ENCODE measurements at places on chromosomes 11 and 22. TPM values are rescaled to one million over a fixed set of nuclear protein-coding genes. Genes with fewer than 3 reads are reported as not detected.

Gene MISFA
- total RNA-seq: 1.5 TPM

Gene C11orf16
- 2.9 TPM for total RNA-seq

Gene GAS2L1
- total RNA-seq: 0.80 TPM

DNA sequence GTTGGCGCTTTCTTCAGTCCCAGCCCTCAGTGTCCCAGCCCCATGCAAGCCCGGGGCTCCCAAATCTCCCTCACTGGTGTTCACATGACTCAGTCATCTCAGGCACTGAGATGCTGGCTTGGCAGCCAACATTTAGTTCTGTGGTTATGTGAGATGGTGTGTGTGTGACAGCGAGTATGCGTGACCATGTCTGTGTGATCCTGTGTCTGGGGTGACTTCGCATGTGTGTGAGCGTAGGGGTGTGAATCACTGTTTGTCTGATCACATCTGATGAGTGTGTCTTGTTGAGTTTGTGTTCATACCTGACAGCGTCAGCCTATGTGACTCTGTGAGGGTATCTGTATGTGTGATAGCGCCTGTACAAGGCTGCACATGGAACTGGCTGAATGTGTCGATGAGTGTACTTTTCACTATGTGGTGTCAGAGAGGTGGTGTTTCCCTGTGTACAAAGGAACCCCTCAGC is 16.2 kb downstream of the CREB3L1 start:
- DNase-seq: no peak

Gene NNMT
- total RNA-seq: 0.99 TPM

- no peak for DNase-seq
Measured at GRCh38 chr11:77672264-77672663, 34.7 kb upstream of the CLNS1A start.

Gene MPZL3
- 3.9 TPM for total RNA-seq

Gene FAM89B
- total RNA-seq: 47.2 TPM

- no peak for DNase-seq
Measured at GRCh38 chr11:12540913-12541582, 133.2 kb upstream of the TEAD1 start.

DNA sequence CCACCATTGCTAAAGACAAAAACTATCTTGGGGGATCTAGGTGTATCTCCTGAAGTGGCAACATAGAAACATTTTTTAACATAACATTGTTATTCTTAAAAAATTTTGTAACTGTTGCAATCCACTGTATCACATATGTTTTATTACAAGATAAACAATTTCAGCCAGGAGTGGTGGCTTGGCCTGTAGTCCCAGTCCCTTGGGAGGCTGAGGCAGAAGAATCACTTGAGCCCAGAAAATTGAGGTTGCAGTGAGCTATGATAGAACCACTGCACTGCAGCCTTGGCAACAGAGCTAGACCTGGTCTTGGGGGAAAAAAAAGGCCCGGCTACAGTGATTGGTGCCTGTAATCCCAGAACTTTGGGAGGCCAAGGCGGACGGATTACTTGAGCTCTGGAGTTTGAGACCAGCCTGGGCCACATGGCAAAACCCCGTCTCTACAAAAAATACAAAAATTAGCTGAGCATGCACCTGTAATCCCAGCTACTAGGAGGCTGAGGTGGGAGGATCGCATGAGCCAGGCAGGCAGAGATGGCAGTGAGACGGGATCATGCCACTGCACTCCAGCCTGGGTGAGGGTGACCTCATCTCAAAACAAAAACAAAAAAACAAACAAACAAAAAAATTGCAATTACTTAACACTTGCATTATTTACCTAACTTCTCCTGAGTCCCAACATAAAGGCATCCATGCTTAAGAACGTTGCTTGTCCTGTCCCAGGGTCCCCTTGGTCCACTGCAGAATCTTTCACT is 1.5 kb upstream of the DEPDC5 start:
- DNase-seq: no peak

- DNase-seq: no peak
Measured at GRCh38 chr11:116473206-116473769, 299.5 kb downstream of the BUD13 start.

DNA sequence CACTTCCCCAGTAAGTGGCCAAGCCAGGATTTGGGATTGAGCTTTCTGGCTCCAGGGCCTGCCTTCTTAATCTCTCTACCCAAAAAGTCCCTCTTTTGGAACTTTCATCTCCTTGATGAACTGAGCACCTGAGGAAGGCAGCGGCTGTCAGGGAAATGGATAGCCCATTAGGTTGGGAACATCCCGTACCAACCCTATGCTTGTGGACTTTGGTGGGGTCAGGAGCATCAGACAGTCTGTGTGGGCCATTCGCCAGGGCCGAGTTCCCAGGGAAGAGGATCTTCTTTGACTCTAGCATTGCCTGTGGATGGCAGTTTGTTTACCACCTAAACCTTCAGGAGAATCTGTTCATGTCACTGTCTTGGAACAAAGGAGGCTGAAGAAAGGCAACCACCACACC is 30.2 kb downstream of the ARHGEF17 start:
- no peak for DNase-seq

Gene MAJIN
- 0.14 TPM for total RNA-seq

- no peak for DNase-seq
Measured at GRCh38 chr11:6357222-6357621, 33.1 kb upstream of the SMPD1 start.

DNA sequence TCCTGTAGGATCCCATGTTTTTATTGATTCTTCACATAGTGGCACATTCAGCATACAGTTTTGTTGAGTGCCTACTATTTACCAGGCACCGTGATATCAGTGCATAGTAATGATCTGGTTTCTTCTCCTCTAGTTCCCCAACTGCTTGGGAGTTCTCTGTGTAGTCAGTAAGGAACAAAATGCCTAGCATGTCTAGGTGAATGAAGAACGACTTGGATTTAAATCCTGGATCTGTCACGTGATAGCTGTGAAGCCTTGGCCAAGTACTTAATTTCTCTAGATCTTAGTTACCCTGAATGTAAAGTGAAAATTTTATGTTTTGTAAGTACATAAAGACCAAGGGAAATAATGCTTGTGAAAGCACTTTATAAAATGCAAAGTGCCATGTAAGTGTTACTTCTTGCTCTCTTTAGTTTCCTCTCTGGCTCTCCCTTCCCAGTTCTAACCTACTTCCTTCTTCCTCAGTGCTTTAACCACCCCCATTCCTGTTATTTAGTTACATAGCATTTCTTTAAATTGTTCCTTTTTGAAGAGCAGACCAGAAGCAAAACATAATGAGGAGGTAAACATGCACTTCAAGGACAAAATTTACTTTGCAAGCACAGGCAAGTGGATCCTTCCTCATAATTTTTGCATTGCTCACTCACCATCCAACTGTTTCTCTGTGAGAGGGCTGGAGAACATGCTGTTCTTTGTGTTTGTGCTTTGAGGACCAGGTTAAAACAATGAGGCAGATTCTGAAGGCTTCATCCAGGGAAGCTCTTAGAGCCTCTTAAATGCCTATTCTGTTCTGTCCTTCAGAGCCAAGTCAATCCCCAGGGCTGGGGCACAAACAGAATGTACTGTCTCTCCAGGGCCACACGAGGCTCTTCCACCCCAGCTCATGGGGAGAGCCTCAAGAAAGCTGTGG is 353.9 kb upstream of the TENM4 start:
- DNase-seq: no peak

GRCh38 chr11:134025082-134025429 is 43.8 kb upstream of the JAM3 start:
- no peak for DNase-seq

Gene SEPTIN3
- total RNA-seq: 0.90 TPM

- DNase-seq: no peak
Measured at GRCh38 chr11:128470081-128470480, 117.3 kb downstream of the ETS1 start.

GRCh38 chr11:112016088-112016764 is 9.0 kb upstream of the DLAT start:
- no peak for DNase-seq

DNA sequence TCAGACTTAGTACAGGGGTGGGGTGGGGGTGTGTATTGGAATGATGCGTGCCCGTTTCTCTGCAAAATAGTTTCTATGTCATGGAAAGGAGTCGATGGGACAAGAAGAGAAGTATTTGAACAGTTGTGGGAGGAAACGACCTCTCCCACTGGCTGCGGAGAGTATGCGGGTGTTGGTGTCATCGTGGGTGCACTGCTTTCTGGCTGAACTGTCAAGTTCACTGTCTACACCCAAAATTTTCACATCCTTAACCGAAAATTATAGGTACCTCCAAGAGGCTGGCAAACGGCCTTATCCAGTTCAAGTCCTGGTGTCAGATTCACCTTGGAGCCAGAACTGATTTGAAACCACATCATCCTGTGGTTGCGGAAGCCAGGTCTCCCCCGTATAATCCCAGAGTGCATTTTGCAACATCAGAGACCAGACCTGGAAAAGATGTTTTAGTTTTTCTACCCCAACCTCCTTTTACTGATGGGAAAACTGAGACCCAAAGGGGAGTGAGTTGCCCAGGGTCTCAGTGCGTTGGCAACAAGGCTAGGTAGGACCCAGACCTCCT is 497 bp upstream of the SSRP1 start:
- no peak for DNase-seq

Gene MYBPC3
- total RNA-seq: 0.09 TPM

DNA sequence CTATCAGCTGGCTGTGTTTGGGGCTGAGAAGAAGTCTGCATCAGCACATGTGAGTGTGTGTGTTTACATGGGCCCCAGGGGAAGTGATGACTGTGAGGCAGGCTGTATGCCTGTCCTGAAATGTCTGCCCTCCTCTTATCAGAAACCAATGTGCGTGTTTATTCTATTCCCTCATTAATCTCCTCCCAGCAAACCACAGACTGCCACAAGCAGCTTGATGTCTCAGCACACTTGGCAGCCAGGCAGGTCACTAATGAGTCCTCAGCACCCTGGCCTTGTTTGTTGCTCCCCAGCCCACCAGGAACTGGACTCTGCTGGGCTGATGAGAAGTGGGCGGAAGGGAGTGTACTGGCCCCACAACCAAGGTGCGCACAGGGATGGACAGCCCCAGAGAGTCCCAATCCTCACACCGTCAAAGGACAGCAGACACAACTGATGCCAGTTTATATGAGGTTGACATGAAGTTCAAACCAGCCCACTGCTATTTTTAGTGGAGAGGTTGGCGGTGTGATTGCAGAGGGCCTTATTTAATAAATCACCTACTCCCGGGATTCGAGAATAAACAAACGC is 225.8 kb downstream of the ETS1 start:
- no peak for DNase-seq

- DNase-seq: no peak
Measured at GRCh38 chr11:13685461-13686108, 17.1 kb downstream of the FAR1 start.

DNA sequence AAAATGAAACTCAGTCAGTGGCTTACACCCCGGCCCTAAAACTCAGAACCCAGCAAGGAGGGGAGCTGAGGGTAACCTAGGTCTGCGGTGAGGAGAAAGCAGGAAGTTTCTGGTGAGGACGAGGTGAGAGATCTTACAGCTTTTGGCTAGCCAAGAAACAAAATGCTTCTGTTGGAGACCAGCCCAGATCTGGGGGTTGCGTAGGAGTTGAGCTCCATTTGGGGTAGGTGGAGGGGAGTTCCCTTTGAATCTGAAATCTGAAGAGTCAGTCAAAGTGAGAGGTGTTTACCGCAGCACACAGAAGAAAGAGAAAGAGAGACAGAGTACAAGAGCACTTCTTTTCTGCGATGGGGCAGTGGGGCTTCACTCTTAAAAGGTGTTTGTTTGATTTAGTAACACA is 29.6 kb downstream of the EHF start:
- DNase-seq: peak; percentile 19

- no peak for DNase-seq
Measured at GRCh38 chr11:87353771-87354345, 316.1 kb downstream of the TMEM135 start.

GRCh38 chr11:70808686-70809375 is 410.5 kb downstream of the CTTN start:
- no peak for DNase-seq

DNA sequence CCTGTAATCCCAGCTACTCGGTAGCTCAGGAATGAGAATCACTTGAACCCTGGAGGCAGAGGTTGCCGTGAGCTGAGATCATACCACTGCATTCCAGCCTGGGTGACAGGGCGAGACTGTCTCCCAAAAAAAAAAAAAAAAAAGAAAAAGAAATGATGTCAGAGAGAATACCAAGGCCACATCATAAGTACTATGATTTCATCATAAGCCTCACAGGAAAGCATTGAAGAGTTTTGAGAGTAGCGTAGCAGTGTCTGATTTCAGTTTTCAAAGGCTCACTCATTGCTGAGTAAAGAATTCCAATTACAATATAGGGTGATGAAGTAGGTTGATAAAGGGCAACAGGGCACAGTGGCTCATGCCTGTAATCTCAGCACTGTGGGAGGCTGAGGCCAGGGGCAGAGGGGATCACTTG is 88.8 kb downstream of the MRTFA start:
- no peak for DNase-seq

DNA sequence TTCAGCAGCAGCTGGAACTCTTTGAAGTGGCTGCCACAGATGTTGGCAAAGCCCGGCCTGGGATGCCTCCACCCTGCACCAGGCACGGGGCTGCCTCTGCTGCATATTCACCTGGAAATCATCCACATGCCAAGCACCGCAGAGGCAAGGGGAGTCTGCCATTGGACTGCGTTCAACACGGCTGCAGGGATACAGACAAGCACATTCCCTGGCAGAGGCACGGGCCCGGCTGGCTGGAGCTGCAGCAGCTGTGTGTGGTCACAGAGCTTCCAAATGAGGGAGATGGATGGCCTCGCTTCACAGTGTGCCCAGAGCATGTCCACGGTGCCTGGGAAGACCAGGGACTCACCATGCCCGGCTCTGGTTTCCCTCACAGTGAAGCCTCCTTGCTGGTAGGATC is 1378.9 kb downstream of the TBC1D22A start:
- DNase-seq: peak; percentile 47

Gene SAA4
- total RNA-seq: 0.61 TPM

Gene CD3G
- 227 TPM for total RNA-seq

GRCh38 chr22:32534252-32535235 is 59.9 kb downstream of the FBXO7 start:
- no peak for DNase-seq

- DNase-seq: peak; percentile 82
Measured at GRCh38 chr11:72333661-72334060, 89.7 kb upstream of the PHOX2A start.

DNA sequence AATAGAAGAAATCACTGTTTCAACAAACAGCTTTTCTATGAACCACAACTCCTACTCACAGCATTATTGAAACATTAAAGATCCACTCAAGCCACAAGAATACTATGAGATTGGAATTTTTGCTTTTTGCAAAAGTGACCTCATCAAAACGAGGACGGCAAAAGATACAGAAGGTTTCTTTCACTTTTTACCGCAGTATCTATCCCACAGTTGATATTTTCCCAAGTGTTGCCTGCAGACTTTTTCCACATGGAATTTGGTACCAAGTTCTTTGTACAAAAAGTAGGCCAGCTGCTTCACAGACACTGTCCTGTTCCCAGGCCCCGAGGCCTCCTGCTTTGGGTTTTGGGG is 204.0 kb downstream of the TBC1D22A start:
- no peak for DNase-seq

Gene TMPRSS4
- total RNA-seq: 2.5 TPM

Gene RASD2
- 0.14 TPM for total RNA-seq

Gene KRTAP5-2
- total RNA-seq: not detected

Gene FOSL1
- 0.14 TPM for total RNA-seq

Gene POU2AF1
- total RNA-seq: 0.90 TPM

- no peak for DNase-seq
Measured at GRCh38 chr11:45229401-45230020, 56.6 kb downstream of the SYT13 start.

All from thymus (tissue), 14 donors.